ENCODE measurements at places on chromosomes 12 and 14.

DNA sequence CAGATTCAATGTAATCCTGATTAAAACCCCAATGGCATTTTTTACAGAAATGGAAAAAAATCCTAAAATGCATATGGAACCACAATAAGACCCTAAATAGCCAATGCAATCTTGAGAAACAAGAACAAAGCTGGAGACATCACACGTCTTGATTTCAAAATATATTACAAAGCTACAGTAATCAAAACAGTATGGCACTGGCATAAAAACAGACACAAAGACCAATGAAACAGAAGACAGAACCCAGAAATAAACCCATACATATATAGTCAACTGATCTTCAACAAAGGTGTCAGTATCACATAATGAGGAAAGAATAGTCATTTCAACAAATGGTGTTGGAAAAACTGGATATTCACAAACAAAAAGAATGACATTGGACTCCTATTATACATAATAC, 9.4 kb upstream of the ABCC9 start:
- DNase-seq = no peak

DNA sequence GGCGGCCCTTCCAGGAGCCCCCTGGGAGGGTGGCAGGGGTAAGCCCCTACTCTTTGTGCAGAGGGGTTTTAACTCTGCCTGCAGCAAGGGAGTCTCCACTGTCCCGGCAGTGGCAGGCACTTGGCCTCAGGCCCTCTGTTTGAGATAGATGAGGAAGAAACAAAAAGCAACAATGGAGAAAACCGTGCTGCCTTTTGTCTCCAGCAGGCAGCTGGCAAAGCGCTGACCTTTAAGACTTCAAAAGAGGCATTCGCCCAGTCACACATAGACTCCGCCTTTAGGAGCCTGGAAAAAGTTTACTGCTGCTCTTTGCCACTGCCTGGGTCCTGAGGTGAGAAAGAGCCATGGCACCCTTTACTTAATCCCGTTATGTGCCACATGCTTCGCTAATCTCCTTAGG, 158.2 kb upstream of the NTF3 start:
- no peak for DNase-seq

- no peak for DNase-seq
Observed at GRCh38 chr14:60867503-60868172, 113.2 kb downstream of the TRMT5 start.

- DNase-seq = no peak
Observed at GRCh38 chr14:75487155-75487671, 35.1 kb upstream of the BATF start.

GRCh38 chr12:132449565-132450417, 40.2 kb upstream of the FBRSL1 start:
- no peak for DNase-seq
